ENCODE measurements at places on chromosomes 3 and 15.

DNA sequence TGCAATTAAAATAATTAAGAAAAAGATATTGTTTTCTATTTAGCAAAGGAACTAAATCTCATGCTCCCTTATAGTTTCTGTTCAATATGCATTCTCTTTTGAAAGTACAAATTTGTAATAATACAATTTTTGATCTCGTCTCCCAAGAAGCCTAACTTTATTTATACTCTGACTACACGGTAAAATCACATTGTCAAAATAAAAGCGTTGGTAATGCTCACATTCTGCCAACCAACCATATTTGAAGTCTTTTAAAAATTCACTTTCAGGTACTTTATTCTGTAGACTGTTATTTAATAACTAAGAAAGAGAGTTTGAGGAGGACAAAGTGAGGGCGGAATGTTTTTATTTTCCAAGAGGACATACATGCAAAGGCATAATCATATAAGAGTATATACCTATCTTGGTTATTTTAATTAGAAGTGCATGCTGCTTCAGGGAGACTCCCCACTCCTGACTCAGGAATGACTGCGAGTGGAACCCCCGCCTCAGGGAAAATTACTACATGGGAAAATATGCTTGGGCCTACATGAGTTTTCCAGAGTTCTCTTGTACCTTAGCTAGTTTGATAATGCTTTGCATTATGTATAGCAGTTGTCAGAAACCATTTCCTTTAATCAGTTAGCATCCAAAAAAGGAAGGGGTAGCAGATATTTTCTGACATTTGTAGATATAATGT lies 19.3 kb downstream of the MBNL1 start:
- no peak for DNase-seq

DNA sequence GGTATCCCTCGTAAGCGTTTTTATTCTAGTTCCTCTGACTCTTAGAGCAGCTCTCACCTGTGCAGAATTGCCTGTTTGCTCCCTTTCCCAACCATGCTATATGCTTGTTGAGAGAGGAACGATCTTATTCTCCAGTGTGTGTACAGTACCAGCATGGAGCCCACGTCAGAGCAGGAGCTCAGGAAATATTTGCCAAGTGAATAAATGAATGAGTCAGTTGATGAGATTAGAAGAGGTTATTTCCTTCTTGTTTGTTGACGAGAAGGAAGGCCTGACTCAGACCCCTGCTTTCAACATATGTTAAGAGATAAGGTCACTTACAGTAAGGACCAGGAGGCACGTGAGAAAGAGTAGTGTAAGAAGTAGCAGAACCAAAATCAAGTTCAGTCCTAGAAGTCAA lies 106.3 kb upstream of the ABHD17C start:
- no peak for DNase-seq

- no peak for DNase-seq
These were observed 3.7 kb upstream of the ZNF662 start for GRCh38 chr3:42902257-42902656.

DNA sequence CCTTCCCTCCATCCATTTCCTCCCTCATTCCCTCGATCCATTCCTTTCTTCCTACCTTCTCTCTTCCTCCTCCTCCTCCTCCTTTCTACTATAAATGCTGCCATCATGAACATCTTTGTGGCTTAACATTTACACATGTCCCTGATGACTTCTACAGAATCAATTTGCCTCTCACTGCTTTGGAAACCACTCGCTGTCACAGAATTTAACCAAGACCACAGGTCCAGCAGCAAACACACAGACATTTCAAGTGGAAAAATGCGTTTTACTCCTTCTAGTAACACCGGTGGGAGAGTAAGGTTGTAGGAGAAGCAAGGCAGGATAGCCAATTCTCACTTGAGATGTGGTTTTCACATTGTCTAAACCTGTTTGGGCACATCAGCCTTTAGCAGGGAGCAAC lies 101.4 kb upstream of the LRIG1 start:
- no peak for DNase-seq

- DNase-seq: no peak
These were observed 275.9 kb upstream of the TPM1 start for GRCh38 chr15:62766599-62766998.

DNA sequence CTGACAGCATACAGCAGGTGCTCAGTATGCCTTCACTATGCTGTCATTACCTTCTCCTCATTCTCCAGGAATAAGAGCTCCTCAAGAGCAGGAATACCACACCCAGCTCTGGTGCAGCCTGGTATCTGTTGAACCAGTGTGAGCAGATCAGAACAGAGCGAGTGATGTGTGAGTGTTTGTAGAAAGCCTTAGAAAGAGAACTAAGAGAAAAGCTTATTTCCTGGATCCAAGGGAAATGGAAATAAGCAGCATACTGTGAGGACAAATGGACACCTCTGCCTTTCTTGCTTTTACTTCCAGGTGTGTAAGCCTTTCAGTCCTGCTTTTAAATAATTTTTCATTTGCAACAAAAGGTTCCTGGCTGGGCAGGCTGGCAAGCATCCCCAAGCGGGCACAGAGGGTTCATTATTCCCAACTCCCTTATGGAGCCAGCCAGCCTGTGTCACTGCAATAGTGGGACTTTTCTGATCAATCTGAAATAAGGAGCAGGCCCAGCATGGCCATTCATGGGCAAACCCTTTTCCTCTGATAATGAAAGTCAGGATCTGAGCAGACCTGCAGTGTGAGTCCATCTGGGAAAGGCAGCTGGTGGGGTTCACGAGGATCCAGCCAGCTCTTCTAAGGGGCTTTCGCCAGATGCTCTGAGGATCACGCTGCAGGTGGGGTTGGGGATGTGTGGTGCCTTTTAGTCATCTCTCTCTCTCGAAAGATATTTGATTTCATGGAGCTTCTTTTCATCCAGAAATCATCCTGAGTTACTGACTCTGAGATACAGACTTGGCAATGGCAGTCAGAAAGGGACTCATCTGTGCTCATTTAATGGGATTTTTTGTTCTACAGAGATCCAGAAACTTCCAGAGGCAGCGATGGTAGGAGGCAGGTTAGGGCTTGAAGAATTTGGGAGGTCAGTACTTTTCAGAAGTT lies 594.9 kb upstream of the CFAP20DC start:
- DNase-seq: no peak

DNA sequence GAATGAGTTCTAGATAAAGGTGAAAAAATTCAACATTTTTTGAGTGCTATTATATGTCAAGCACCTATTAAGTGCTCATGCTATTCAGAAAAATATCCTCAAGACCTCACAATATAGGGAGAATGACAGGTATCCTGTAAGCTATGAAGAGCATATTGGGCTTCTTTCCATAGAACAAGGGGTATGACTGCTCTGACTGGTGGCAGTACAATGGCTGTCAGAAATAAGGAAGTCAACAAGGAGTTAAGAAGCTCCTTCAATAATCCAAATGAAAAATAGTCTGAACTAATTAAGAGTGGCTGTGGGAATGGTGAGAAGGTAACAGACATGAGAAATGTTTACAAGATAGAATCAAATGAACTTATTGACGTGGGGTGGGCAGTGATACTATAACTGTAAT lies 24.7 kb downstream of the NPTN start:
- no peak for DNase-seq

- DNase-seq: no peak
These were observed 539 bp upstream of the PLCL2 start for GRCh38 chr3:16884084-16884747.

DNA sequence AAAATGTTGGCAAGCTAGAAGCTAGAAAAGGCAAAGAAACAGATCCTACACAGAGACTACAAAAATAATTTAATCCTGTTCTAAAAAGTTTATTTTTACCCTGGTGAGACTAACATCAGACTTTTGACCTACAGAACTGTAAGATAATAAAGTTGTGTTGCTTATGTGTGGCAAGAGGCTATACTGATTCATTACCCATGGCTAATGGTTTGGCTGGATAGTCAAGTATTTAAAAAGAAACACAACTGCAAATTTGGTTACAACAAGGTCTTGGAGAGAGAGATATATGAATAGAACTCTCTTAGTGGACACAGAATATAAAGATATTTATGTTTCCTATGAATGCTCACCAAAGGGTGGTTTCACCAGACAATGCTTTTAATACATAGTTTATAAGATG lies 364.2 kb upstream of the PLSCR5 start:
- no peak for DNase-seq

GRCh38 chr15:98518823-98519561 lies 129.3 kb upstream of the IGF1R start:
- peak; percentile 30 for DNase-seq

DNA sequence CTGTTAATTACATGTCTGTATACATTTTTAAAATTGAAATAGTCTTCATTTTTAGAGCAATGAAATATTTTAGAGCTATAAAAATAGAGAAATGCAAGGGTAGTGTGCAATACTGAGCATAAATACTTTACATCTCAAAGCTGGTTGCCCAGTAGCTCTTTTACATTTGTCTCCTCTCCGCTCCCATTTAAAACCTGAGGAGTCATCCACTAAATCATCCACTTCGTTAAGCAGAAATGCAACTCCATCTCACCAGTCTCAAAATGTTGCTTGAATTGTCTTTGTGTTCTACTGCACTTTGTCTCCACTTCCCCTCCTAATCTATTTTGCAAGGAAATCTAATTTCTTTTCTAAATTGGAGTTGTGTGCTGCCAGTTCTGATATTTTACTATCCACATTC lies 563.6 kb downstream of the VGLL3 start:
- DNase-seq: no peak

Data from NCI-H1417 treated with DMSO at 0.1 percent for 48 hours (cell line).